ENCODE measurements at places on chromosomes 1 and 21.

DNA sequence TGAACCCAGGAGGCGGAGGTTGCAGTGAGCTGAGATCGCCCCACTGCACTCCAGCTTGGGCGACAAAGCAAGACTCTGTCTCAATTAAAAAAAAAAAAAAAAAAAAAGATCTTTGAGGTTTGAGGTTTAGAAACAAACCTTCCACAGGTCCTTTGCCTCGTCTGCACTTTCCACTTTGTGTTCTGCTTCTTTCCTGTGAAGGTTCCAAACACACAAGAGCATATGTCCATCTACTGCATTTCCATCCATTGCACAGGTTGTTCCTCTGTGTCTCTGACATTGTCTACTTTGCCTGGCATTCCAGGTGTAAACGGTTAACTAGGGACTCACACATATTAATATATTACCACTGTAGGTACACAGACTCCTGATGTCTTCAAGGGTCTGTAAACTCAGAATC lies 40.1 kb downstream of the DSTYK start:
- DNase-seq: no peak

- no peak for DNase-seq
Observed at GRCh38 chr1:159949981-159950381, 4.1 kb downstream of the SLAMF9 start.

- no peak for DNase-seq
Observed at GRCh38 chr1:184021728-184022127, 15.8 kb downstream of the COLGALT2 start.

DNA sequence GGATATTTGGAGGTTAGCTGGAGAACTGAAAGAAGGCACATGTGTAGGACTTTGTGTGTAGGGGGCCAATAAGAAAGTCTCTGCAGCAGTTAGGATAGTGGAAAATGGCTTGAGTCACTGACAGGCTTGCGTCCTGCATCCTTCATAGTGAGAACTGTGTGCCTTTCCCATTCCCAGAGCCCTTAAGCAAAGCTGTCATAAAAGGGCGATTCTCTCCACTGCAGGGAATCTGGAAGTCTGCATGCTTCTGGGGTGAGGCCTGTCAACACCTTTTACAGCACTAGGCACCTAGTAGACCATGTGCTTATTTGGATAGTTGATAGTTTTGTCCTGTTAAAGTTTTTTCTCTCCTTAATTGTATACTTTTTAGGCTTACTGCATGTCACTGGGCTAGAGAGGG lies 39.4 kb upstream of the MACF1 start:
- DNase-seq: no peak

DNA sequence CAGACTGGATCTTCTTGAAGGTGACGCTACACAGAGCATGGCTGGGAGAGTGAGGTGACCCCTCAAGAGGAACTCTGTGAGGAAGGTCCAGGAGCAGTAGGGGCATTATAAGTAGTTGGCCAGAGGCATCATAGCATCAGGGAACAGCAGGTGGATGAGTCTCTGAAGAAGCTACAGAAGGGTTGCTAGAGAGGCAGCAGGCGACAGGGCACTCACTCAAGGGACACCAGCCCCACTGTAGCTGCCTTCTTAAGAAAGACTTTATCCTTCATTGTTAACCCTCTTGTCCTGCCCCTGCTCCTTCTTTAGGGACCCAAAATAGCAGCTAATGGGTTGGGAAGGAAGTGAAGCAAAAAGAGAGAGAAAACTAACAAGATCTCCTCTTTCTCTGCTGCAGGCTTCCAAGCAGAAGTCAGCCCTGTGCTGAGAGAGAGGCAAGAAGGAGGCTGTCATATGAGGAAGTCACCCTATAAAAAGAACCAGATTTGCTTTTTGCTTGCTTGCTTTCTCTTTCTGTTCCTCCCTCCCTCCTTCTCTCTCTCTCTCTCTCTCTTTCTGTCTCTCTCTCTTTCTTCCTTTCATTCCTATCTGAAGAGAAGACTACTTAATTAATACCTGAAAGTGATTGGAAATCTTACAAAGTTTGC lies 7.7 kb upstream of the CD5L start:
- DNase-seq: peak; percentile 63

- no peak for DNase-seq
Observed at GRCh38 chr1:148166558-148167492, 14.7 kb upstream of the NBPF11 start.

GRCh38 chr1:160436966-160437365 lies 36.6 kb downstream of the VANGL2 start:
- no peak for DNase-seq

DNA sequence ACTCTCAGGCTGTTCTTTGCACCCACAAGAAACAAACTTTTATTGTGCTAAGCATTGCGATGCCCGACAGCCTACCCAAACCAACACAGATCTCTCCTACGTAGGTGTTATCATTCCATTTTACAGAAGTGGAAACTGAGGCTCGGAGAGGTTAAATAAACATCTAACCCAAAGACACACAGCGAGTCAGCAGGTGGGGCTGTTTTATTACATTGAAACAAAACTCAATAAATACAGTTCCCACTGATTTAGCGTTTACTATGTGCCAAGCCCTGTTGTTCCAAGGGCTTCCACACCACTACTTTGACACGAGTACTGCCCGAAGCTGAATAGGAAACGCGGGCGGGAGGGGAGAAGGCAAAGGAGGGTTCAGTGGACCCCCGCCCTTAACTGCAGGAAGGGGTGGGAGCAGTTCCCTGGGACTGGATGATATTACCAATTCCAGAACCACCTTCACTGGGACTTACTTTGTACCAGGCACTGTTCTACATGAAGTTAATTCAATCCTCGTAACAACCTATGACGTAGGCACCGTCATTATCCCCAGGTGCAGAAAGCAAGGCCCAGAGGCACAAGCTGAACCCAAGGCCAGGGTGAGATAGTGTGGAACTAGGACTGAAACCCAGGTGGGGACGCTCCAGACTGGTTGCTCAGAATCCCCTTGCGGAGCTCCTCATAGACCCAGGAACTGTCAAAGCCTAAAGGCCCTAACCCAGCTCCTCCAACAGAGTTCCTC lies 19.3 kb upstream of the ALDH4A1 start:
- DNase-seq: no peak

Measured in naive B cell (primary cell).